ENCODE measurements at places on chromosomes 5 and 9.

- DNase-seq = no peak
Measured at GRCh38 chr5:43422143-43422542, 10.0 kb upstream of the CCL28 start.

DNA sequence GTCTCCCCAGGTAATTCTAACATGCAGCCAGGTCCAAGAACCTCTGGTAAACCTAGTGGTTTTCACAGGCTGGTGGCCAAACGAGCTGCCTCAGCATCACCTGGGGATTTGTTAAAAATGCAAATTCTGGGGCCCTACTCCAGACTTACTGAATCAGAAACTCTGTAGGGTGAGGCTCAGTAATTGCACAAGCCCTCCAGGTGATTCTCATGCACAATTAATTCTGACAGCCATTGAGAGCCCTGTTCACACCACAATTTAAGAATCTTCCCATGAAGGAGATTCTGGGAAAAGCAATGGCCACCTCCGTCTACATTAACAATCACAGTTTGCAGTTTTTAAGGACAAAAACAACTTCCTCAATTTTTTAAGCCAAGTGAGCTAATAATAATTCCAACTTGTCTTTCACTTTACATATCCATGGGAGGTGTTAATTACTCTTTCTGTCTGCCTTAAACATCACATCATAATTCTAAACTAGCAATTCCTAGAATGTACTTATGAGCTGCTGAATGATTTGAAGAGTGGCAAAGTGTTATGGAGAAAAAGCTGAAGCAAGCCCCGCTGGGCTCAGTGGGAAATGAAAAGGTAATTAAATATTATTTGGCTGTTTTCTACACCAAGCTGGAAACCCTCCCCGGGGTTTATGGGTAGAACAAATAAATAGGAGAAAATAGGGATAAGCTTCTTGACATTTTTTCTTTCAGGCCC, 70.0 kb downstream of the GLDC start:
- no peak for DNase-seq

GRCh38 chr5:88384886-88385285, 116.2 kb upstream of the TMEM161B start:
- no peak for DNase-seq

DNA sequence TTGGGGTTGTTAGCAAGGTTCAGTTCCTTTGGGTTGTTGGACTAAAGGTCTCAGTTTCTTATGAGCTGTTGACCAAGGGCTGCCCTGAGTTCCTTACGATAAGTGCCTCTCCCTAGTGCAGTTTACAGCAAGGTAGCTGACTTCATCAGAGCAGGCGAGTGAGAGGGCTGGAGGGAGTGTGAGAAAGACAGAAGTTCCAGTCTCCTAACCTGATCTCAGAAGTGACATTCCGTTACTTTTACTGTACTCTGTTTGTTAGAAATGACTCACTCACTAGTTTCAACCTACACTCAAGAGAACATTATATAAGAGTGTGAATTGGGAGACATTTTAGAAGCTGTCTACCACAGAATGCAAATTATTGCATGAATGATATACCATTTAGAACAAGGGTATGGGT, 21.2 kb upstream of the IL31RA start:
- DNase-seq = no peak
